ENCODE measurements at places on chromosomes 6 and 20.
A peak's percentile ranks its signal among the peaks of the same experiment; 100 is the strongest.

GRCh38 chr6:35487658-35488516 lies 9.0 kb downstream of the TEAD3 start:
- no peak for DNase-seq

DNA sequence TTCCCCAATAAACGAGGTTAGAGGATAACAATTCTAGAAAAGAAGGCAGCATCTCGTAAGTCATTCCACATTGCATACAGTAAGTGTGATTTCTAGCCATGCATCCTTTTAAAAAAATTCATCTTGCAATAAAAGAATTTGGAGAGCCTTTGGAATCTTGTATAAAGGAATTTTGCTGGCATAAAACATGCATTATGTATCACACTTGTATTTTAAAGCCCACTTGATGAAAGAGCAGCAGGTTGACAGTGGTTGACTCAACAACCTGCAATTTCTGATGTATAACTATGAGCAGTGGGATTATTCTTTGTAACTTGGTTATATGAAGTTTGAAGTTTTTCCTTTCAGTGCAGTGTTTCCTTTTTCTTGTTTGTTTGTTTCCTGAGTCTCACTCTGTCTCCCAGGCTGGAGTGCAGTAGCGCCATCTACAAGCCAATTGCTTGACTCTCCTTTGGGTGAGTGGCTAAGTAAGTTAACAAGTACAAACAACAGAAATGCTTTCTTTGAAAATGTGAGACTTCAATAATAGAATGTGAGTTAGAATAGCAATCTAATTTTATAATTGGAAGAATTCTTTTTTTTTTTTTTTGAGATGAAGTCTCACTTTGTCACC lies 39.9 kb downstream of the JARID2 start:
- no peak for DNase-seq

GRCh38 chr6:34813028-34813713 lies 21.3 kb downstream of the BLTP3A start:
- no peak for DNase-seq

DNA sequence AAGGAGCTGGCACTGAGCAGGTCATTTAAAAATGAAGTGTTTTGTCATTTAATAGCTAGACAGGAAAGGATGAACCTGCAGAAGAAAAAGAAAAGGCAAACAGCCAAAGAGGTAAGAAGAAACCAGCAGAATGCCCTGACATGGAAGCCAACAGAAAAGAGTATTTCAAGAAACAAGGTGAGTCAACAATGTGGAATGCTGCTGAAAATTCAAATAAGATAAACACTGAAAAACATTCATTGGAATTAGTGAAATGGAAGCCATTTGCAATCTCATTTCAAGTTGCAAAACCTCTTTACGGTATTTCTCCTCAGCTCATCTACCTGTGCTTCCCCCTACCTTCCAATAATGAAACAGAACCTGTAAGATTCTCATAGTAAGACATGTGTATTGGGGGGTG lies 59.6 kb downstream of the RWDD2A start:
- no peak for DNase-seq

DNA sequence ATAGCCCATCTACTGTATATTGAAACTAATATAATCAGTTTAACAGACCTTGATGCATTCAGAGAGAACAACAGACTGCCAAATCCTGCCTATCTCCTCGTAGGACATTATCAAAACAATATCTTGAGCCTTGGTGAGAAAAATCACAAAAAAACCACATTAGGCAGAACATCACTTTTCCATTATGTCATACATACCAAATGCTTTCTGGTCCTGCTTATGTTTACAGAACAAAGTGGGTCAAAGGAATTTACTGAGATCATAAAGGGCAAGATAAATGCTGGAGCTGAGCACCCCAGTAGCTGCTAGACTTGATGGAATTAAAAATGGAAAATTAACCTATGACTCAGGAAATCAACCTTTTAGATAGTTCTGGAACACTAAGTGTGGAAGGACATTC lies 195.3 kb upstream of the KCNK16 start:
- no peak for DNase-seq

GRCh38 chr20:41462372-41463161 lies 95.9 kb upstream of the EMILIN3 start:
- DNase-seq, result no peak

GRCh38 chr20:17543531-17544131 lies 12.5 kb upstream of the BFSP1 start:
- no peak for DNase-seq

DNA sequence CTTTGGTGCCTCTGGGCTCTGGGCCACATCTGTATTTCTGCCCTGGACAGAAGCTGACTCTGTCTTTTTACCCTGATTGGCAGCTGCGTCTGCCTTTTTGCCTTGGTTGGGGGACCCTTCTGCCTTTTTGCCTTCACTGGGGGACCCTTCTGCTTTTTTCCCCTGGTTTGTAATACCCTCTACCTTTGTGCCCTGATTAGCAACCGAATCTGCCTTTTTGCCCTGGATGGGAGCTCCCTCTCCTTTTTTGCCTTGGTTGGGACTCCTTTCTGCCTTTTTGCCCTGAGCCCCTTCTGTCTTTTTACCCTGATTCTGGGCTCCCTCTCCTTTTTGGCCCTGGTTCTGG lies 23.4 kb downstream of the RRBP1 start:
- DNase-seq, result no peak

DNA sequence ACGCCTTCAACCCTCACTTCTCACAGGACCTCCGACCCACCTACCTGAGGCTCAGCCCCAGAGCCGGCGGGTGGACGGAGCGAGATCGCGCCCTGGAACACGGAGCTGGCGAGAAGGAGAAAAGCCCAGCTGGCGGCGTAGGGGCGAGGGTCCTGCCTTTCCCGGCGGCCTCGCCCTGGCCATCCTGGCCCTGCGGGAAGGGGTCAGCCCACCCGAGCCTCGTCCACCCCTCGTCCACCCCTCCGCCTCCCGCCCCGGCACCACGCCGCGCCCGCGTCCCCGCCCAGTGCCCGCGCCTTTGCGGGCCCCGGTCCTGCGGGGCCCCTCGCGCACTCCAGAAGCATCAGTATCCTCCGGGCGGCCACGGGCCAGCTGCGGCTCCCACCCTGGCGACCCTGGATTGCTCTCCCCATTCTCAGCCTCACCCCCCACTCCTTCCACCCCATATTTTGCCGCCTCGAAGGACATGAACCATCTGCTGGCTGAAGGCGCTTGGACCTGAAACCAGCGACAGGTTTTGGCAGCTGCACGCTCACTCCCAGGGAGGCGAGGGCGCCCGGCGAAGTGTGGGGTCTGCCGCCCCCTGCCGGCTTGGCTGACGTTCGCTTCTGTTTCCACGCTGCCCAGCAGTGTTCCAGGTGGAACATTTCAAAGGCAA lies 65.1 kb downstream of the PLG start:
- peak; percentile 67 for DNase-seq

- no peak for DNase-seq
Measured at GRCh38 chr6:129730477-129731165, 20.6 kb upstream of the ARHGAP18 start.

DNA sequence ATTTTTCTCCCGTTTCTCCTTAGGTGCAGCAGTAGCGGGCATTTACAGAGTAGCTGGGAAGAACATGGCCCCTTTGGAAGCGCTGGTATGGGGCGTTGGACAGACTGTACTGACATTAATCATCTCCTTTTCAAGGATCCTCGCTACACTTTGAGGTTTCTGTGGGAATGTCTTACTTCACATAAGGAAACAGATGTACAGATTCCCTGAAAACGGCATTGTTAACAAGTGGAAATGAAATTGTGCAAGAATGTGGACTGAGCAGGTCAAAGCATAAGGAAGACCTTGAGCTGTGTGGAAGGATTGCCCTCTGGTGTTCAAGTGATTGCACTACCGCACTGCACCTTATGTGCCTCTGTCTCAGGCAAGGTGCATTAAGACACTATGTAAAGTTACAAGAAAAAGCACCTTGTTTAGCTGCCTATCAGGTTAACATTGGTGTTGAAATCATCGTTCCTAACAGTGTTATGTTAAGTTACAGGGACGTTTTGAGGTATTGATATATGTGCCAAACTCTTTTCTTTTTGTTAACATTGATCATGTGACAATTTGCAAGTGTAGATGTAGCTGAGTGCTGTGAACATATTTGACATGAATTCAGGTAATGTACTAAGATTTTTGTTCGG lies 38.0 kb downstream of the TMEM170B start:
- DNase-seq, result peak; percentile 47

GRCh38 chr6:163711615-163712565 lies 297.4 kb downstream of the QKI start:
- DNase-seq, result no peak

DNA sequence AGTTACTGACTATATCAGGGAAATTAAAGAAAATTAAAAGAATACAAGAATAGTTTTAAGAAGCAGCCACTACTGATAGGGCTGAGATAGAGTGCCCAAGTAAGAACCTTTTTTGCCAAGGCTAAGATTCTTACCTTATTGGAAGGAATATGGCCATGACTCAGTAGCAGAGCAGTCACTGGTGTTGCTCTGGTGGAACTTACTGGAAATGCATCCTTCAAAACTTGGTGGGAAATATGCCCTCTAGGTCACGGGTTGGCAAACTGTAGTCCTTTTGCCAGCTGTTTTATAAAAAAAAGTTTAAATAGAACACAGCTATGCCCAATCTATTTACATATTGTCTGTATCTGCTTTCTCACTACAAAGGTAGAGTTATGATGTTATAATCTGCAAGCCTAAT lies 6.0 kb downstream of the HSF2 start:
- no peak for DNase-seq

GRCh38 chr20:49961413-49961812 lies 21.4 kb upstream of the SNAI1 start:
- no peak for DNase-seq

GRCh38 chr6:156808287-156808686 lies 31.1 kb downstream of the ARID1B start:
- no peak for DNase-seq

DNA sequence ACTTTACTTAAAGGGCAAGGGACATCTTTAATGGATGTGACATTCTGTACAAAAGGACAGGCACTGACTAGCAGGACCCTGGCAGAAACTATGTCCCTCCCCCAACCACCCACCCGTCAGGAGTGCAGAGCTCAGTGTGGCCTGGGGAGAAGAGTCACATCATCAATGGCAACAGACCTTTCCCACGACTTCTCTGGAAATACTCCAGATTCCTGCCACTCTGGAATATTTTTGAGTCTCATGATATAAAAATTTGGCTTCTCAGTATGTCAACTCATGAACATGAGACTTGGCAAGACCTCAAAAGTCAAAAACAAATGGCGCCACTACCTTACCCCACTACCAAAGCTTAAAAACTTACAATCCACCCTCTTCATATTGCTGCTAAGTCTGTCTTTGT lies 118.3 kb downstream of the SLC23A2 start:
- DNase-seq, result no peak

GRCh38 chr6:6676910-6677441 lies 88.5 kb downstream of the LY86 start:
- no peak for DNase-seq

DNA sequence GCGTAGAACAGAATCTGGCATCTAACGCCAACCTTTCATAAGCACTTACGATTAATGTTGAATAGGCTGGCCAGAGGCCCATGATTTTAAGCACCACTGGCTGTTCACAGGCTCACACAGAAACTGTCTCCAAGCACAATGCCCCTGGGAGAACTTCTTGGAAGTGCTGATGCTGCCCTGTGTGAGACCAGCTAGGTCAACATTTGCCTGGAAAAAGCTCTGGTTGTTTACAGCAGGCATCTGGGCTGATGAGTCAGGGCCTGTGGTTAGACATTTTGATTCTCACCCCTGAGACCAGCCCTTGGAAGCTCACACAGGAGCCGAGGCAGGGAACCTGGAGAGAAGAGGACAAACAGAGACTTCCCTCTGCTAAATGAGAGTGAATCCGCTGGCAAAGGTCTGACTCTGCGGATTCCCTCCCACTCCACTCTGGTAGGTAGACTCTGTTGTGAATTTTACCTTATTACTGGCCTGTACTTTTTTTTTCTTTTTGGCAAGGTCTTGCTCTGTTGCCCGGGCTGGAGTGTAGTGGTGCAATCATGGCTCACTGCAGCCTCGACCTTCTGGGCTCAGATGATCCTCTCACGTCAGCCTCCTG lies 6.8 kb upstream of the SULF2 start:
- no peak for DNase-seq

GRCh38 chr6:142867988-142868812 lies 76.8 kb downstream of the HIVEP2 start:
- DNase-seq, result no peak

DNA sequence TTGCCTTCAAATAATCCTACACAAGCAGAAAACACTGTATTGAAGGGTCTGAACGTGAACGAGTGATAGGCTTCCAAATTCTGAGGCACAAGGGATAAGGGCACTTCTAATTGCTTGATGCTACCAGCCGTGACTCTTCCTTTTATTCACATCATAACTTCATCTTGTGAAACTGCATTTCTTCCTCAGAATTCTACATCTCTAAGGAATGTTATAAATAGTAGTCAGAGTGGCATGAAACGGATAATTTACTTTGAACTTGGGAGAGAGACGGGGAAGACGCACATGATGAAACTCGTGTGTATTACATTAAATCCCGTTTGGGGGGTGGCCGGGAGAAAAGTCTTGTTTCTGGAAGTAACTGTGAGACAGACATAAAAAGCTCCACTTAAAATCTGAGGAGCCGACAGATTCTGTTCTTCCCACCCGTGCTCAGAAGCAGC lies 754 bp downstream of the HDDC2 start:
- peak; percentile 23 for DNase-seq

DNA sequence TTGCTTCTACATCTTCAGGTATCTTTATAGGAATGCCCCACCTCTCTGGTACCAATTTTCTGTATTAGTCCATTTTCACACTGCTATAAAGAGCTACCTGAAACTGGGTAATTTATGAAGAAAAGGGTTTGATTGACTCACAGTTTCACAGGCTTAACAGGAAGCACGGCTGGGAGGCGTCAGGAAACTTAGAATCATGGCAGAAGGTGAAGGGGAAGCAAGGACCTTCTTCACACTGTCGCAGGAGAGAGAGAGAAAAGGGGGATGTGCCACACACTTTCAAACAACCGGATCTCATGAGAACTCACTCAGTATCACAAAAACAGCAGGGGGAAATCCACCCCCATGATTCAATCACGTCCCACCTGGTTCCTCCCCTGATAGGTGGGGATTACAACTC lies 24.4 kb upstream of the LY86 start:
- DNase-seq, result no peak

GRCh38 chr6:124466949-124467348 lies 495.3 kb upstream of the RNF217 start:
- no peak for DNase-seq
